ENCODE measurements at places on chromosomes 11 and 22.

DNA sequence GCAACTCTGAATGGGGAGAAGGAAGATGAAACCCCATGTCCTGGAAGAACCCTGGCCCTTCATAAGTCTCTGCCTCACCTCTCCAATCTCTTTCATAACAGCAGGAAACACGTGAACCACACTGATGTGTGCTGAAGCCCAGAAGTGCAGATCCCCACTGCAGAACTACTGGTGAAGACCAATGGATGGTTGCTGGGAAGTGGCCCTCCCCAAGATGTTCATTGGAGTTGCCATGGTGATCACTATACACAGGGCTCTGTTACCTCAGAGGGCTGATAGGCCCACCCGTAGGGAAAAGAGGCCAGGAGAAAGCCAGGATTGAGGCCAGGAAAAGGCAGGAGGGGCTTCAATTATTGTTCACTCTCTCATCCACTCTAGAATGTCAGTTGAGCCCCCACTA lies 11.6 kb downstream of the TST start:
- DNase-seq: no peak

DNA sequence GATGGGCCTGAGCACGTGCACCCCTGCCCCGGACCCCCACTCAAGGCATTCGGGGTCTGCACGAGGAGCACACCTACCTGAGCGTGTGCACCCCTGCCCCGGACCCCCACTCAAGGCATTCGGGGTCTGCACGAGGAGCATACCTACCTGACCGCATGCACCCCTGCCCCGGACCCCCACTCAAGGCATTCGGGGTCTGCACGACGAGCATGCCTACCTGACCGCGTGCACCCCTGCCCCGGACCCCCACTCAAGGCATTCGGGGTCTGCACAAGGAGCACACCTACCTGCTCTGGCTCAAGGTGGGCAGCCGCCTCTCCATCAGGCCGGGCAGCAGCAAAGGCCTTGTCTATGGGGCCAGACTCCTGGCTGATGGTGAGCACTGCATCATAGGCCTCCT lies 48.7 kb upstream of the LRRC32 start:
- no peak for DNase-seq

DNA sequence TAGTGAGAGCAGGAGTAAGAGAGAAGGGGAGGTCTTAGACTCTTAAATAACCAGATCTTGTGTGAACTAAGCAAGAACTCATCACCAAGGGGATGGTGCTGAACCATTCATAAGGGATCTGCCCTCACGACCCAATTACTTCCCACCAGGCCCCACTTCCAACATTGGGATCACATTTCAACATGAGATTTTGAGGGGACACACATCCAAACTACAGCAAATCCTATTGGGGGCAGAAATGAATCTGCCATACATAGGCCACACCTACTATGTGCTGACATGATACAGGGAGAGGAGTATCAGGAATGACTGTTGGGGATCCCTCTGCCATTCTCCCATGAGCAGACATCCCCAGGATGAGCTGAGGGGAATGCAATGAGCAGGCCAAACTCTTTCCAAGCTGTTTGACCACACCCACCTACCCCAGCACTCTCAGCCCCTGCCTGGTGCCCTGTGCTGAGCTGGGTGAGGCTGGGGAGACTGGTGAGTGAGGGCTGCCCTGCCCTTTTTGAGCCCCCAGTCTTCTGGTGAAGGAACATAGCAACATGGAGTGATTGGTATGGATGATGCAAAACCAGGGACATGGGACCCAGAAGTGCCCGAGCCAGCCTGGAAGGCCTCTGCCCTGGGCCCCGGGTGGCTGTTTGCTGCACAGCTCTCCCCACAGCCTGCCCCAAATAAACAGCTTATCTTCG lies 1.2 kb upstream of the GTSE1 start:
- DNase-seq: no peak

DNA sequence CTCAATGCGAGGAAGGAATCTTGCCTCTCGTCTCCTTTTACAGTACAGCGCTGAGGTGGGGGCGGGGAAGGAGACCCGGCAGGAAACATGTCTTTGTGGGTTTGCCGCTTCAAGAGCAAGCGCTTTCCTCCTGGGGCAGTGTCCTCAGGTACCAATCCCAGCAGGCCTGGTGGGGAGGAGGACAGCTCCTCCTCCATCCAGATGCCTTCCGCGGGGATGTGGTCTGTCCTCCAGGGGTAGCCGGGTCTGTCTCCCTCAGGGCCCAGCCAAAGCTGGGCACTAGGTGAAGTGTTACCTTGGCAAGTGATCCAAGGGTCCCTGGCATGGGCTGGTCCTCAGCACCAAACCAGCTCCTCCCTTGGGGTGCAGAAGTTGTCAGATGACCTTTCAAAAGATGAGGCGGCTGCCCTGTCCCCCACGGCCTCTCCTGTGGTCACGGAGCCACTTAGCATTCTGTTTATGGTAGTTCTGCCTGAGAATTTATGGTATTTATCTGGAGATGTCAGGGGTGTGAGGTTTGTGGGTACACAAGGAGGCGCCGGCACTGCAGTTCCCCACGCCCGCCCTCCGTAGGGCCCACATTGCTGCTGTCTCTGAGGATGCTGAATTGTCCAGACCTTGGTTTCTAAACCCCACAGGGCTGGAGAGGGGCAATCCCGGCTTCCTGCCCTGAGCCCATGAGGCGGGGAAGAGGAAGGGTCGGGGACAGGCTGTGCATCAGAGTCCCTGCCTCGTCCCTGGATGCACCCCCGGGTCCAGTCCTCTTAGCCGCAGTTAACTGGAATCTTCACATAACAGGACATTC lies 93.5 kb upstream of the ANO1 start:
- DNase-seq: no peak

- DNase-seq: no peak
Measured at GRCh38 chr11:125371431-125371935, 124.6 kb downstream of the FEZ1 start.

- no peak for DNase-seq
Measured at GRCh38 chr11:73198677-73199076, 19.4 kb upstream of the P2RY2 start.

- no peak for DNase-seq
Measured at GRCh38 chr11:15662285-15662684, 547.6 kb downstream of the INSC start.

GRCh38 chr11:116263019-116263418 lies 509.8 kb downstream of the BUD13 start:
- DNase-seq: no peak

DNA sequence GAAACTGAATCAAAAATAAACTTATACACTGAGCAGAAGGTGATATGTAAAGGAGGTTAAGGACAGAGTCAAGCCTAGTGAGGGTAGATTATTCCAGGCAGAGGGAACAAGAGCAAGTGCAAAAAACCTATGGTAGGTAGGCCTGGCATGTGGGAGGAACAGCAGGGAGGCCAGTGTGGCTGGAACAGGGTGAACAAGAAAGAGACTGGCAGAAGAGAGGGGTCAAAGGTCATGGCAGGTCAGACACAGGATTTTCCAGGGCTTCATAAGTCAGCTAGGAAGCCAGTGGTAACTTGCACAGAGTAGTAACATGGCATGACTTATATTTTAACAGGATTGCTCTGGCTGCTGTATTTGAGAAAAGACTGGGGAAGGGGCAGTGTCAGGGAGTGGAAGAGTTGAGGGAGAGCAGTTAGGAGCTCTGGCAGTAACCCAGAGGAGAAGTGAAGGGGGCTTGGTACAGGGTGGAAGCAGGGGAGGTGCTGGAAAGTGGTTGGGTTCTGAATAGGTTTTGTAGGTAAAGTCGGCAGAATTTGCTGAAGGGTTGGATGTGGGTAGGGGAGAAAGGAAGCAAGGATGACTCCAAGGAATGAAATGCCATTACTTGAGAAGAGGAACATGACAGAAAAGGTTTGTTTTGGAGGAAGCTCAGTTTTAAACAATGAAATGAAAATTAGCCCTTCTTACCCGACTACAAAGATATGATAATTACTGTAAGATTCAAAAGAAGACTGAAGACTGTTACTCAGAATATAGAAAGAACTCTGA lies 86.2 kb downstream of the ZNRF3 start:
- DNase-seq: no peak

DNA sequence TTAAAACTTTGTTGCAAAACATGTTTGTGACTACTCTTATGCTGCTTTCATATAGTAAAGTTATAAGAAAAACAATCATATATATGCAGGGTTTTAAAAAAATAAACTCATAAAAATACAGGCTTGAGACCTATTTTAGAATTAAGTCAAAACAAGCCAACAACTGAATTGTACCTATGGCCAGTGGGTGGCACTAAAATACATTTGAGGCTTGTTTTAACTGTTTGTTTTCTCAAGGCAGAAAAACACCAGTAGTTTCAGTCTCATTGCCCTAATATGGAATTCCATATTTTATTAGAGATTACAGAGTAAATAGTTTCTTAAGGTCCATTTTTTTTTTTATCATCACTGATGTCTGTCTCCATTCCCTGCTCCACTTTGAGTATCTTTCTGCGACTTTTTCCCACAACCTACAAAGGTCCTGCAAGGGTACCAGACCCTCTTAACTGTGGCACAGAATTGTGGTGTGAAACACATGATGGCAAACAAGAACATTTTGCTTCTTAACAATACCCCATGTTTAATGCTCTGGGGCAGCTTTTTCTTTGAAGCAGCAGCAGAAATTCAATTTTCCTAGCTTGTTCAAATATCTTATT lies 8.5 kb upstream of the CCDC89 start:
- no peak for DNase-seq

GRCh38 chr11:62466444-62466843 lies 47.6 kb downstream of the SCGB1A1 start:
- DNase-seq: no peak

GRCh38 chr11:134562196-134562595 lies 150.2 kb upstream of the B3GAT1 start:
- no peak for DNase-seq

DNA sequence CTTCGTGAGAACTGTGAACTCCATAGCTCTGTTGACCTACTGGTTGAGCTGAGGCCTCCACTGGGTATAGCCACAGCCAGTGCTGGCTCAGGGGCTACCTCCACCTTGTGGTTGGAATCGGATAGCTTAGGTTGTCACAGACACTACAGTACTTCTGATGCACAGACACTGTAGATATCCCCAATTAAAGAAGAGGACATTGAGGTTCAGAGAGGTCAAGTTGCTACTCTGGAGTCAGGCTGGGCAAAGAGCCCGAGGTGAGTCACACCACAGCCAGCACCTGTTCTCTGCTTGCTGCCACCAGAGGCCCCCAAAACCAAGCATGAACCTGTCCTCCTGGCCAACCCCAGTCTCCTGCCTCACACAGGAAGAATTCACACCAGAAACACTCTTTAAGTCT lies 5.4 kb downstream of the UFD1 start:
- no peak for DNase-seq

- DNase-seq: no peak
Measured at GRCh38 chr11:44736791-44737190, 10.0 kb downstream of the TSPAN18 start.

GRCh38 chr11:65499713-65500386 lies 1.0 kb downstream of the MALAT1 start:
- DNase-seq: no peak

- DNase-seq: peak; percentile 47
Measured at GRCh38 chr11:67351275-67352005, 1.9 kb downstream of the POLD4 start.

GRCh38 chr11:45655347-45655756 lies 10.1 kb downstream of the CHST1 start:
- peak; percentile 41 for DNase-seq

DNA sequence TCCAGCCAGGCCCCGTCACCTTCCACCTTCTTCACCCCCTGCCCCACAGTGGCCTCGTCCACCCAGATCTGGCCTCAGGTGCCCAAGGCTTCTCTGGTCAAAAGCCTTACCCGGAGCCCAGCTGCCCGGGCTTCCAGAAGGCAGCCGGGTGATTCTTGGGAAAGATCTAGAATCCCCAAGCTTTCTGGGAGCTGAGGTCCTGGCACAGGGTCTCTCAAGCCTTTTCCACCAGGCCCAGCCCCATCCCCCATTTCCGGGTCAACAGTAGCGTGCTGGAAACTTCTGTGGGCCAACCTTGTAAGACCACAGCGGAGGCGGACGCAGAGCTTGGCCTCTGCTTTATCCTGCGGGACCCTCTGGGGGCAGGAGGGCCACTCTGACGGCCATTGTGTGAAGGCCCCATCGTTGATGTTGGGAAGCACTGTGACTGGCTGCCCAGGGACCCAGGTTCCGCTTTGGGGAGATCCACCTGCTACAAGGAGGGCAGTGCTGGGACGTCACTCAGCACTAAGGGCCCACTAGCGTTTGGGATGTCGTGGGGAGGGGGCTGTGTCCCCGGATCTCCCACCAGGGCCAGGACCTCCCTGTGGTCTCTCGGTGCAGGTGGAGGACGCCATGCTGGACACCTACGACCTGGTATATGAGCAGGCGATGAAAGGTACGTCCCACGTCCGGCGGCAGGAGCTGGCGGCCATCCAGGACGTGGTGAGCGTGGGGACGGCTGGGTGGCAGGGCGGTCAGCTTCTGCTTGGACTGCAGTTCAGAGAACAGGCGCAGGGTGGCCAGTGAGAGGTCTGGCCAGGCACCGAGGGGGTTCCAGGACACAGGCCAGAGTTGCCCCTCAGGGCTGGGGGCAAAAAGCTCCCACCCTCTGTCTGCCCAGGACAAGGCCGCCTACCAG lies 11.5 kb downstream of the TSPAN32 start:
- DNase-seq: no peak

- DNase-seq: no peak
Measured at GRCh38 chr11:125559888-125560287, 9.4 kb upstream of the EI24 start.

DNA sequence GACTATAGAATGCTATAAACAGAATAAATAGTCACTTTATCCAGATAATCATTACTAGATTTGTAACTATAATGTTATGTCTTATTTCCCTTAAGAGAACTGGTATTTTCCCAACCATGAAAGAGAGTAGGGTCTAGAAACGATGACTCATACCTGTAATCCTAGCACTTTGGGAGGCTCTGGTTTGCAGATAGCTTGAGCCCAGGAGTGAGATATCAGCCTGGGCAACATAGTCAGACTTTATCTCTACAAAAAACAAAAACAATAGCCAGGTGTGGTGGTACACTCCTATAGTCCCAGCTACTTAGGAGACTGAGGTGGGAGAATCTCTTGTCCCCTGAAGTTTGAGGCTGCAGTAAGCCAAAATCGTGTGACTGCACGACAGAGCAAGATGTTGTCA lies 30.9 kb downstream of the OR52A5 start:
- no peak for DNase-seq

DNA sequence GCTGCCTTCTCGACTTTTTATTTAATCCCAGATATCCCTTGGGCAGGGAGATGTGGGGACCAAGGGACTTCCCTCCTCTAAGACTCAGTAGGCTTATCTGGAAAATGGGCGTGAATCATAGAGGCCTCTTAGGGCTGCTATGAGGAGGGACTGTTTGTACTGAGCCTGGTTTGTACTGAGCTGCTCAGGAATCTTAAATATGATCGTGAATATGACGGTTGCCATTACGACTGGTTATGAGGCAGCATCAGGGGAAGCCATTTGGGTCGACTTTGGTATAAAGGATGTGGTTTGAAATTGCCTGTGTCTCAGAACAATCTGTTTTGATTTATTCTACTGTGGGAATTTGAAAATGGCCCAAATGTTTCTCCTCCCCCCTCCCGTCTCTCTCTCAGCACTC lies 20.6 kb downstream of the TSPAN18 start:
- DNase-seq: no peak

DNA sequence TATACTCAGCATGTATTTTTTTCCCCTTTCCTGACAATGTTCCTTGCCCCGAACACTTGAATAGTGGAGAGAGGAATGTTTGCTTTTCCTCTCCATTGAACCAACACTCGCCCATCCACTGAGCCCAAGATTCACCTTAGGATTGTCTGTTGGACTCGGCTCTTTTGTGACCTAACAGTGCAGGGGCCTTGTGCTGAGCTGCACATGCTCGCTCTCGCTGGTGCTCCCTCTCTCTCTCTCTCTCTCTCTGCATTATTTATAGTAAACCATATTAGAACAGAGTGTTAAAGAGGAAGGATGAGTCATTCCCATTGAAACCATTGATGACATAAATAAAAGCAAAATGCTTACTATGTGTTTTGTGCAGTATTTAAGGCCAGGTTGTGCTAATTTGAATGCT lies 20.7 kb downstream of the ZBTB16 start:
- DNase-seq: no peak

All from stimulated activated CD4-positive, alpha-beta T cell treated with anti-CD3 and anti-CD28 coated beads, Interleukin-1b, Interleukin-23, amount 100 ng/mL, for 24 hours (primary cell).